ENCODE measurements at places on chromosomes 6 and 20. TPM values are rescaled to one million over a fixed set of nuclear protein-coding genes. Genes with fewer than 3 reads are reported as not detected.

Gene POM121L2
- not detected for total RNA-seq

Gene ERVFRD-1
- not detected for total RNA-seq

Gene BNIP5
- 12.2 TPM for total RNA-seq

DNA sequence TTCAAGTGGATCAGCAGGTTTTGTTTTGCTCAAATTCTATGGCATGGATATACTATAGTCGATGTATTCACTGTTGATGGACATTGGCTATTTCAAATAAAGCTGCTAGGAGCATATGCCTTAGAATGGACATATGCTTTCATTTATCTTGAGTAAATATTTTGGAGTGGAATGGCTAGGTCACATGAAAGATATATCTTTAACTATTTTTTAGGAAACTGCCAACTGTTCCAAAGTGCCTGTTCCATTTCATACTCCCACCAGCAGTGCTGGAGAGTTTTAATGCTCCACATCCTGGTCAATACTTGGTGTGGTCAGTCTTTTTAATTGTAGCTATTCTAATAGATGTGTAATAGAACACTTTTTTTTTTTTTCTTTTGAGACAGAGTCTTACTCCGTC is 81.1 kb upstream of the PIM1 start:
- DNase-seq: no peak

DNA sequence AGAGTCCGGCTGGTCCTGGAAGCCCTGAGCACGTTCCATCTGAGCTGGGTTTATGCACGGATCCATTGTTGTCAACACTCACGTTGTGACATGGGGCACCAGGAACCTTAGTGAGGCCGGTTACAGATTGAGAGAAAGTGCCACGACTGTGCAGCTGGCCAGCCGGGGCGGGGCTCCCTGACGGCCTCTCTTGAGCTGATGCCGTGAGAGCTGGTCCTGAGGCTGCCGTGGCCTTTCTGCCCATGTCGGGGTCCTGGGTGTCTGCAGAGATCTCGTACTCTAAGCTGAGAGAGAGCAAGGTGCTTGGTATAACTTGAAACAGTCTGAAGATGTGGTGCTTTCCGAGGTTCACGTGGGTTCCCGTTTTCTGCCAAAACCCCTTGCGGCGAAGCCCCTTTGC is 10.0 kb downstream of the CDH4 start:
- no peak for DNase-seq

GRCh38 chr20:10763112-10763511 is 89.3 kb upstream of the JAG1 start:
- no peak for DNase-seq

GRCh38 chr6:164554700-164555476 is 754.5 kb downstream of the C6orf118 start:
- DNase-seq: no peak

GRCh38 chr6:168533414-168533813 is 92.4 kb downstream of the SMOC2 start:
- no peak for DNase-seq

DNA sequence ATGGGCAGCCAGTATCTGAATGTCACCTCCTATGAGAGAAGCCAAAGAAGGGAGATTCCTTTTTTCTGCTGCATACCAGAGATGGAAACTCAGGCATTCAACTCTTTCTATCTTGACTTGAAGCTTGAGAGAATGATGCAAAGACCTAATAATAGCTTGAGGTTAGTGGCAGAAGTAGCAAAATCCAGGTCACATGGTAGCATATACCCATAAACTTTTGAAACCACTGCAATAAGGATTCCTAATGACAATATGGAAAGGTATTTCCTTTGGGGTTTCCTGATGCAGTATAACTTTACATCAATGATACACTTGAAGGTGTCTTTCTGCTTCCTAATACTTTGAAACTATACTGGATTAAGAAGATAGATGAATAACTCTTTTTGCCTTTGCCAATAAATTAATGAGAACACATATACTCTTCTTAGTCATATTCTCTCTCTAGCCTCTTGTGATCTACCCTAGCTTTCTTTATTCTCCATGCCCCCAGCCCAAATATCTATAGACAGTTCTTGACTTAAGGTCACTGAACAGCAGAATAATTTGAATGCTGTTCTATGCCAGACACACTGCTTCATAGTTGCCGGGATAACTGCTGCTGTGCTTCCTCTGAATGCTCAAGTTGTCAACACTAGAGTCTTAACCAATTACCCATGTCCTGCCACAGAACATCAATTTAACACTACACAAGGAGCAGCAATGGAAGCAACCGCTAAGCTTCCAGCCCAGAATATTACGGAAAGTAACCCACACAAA is 155.5 kb upstream of the SIM1 start:
- DNase-seq: no peak

DNA sequence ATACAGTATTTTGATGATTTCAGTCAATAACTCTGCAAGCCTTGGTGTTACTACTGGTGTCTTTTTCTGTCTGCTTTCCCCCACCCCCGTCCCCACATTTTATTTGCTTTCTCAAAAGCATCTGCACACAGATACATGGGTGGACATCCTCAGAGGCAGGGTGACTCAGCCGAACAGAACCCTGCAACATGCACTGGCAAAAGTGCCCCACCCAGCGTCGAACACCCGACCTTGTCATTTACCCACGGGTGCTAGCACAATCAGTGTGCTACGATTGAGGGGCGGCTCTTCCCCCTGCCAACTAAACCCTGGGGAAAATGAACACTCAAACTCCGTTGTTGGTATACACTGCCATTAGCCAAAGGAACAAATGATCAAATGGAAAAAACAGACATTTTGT is 115.9 kb upstream of the NAA20 start:
- DNase-seq: no peak

Measured in transverse colon (tissue), 4 donors.